ENCODE measurements at places on chromosomes 3 and 15.

DNA sequence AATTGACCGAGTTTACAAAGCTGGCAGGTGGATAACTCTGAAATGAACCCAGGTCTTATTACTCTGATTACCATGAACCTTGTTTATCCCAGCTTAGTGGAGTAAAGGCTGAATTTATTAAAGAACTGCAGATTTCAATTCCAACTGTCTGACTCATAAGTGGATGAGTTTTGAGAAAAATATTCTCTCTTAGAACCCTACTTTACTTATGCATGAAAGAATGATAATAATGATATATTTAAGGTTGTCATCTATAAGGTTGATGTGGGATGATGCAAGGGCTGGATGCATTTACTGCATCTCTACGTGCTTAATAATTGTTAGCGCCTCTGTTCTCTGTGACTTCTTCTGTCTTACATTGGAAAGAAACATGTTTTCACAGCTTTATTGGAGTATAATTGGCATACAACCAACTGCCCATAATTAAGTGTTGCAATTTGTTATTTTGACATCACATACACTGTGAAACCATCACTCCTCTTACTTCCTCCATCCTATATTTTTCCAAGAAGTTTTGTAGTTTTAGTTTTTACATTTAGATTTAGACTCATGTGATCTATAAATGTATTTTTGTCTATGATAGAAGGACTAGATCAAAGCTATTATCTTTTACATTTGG lies 771.2 kb upstream of the ARRDC4 start:
- no peak for DNase-seq

GRCh38 chr15:40108061-40108854 lies 421 bp downstream of the BMF start:
- DNase-seq, result no peak

- no peak for DNase-seq
Observed at GRCh38 chr3:127411083-127411727, 123.4 kb upstream of the PRR20G start.

DNA sequence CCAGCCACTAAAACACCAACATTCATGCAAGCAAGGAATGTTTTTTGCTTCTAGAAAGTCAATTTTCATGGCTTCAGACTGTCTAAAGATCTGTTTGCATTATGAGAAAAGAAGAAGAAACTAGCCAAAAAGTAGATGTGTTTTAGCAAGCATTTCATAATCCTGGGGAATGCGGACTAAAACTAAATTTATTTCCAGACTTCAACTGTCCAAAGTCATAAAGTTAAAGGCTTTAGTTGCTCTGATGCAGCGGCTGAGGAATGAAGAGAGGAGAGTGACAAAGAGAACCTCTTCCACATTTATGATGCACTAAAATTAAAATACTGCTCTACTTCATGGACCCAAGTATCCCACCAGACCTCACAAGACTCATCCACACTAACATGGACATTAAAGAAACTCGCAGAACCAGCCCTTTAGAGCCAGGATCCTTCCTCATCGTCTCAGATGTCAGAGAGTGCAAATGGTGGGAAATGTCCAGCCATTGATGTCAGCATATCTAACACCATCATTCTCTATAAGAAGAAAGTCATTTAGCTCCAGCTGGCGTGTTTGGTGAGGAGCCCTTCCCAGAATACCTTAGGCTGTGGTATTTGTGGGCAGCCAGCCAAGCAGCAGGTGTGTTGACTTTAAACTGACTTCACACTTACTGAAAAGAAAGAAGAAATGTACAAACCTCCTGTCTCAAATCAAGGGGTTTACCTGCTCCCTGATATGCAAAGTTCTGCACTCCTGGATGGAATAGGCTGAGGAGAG lies 17.4 kb downstream of the FYCO1 start:
- no peak for DNase-seq

DNA sequence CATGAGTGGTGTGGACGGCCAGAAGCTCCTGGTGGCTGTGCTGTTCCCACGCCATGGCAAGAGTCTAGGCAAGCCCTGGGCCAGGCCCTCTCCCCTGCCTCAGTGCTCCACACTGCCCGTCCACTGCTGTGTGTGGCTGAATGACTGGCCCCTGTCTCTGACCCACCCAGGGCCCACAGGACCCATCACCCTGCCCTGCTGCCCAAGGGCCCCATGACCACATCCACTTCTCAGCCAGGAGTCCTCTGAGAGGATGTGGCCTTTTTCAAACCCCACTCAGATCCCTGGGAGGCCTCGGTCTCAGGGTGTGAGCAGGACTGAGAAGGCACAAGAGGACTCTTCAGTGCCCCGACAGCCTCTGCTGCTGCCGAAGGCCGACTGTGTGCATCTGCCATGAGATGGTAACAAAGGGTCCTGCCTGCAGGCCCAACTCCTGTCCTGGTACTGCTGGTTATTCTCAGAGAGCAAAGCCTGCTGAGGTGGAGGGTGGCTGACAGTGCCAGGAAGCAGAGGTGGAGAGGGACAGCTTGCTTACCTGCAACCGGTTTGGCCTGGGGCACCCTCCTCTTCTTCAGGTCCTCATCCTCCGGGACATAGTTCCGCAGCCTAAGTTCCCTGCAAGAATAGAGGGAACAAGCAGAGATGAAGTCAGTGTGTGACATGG lies 47.5 kb downstream of the PTH1R start:
- DNase-seq, result no peak

- peak; percentile 31 for DNase-seq
Observed at GRCh38 chr3:71444028-71444860, 139.3 kb downstream of the FOXP1 start.

GRCh38 chr3:161848376-161848775 lies 351.8 kb downstream of the OTOL1 start:
- DNase-seq, result no peak

DNA sequence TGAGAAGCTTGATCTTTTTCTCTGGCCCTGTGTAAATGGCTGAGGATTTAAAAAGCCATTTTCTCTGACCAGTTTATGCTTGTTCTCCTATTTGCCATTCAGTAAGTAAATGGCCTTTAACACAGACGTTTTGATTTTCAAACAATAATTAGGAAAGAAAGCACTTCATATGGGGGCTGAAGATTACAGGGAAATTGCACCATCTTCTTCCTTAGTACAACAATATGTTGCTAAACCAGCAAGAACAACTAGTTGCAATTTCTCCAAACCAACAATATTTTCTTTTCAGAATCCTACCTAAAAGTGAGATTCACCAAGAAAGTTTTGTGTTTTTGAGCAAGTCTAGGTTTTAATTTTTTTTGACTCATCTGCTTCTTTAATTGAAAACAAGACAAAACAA lies 80.5 kb upstream of the CCNL1 start:
- DNase-seq, result no peak

GRCh38 chr15:30978328-30978727 lies 13.1 kb downstream of the MTMR10 start:
- DNase-seq, result no peak

DNA sequence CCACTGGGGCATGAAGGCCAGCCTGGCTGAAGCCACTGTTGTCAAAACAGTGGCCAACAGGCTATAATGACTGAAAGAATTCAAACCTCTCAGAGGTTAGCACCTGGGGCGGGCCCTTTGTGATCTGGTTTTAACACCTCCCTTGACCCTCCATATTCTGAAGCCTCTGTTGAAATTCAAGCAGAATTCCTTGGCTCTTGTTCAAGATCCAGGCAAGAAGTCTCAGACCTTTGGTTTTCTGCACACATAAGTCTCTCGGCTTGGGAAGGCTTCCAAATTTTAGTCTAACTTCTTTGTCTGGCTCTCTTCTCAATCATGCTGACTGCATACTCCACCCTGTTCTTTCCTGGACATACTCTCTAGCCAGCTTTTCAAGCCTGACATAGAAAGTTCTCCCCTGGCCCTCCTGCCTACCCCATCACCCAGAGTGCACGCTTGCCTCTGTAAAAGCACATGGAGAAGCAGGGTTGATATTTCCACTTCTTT lies 144.5 kb downstream of the PDZRN3 start:
- DNase-seq, result no peak

- DNase-seq, result no peak
Observed at GRCh38 chr15:98758224-98758623, 109.9 kb downstream of the IGF1R start.

- DNase-seq, result no peak
Observed at GRCh38 chr3:15342246-15342645, 9.9 kb upstream of the SH3BP5 start.

DNA sequence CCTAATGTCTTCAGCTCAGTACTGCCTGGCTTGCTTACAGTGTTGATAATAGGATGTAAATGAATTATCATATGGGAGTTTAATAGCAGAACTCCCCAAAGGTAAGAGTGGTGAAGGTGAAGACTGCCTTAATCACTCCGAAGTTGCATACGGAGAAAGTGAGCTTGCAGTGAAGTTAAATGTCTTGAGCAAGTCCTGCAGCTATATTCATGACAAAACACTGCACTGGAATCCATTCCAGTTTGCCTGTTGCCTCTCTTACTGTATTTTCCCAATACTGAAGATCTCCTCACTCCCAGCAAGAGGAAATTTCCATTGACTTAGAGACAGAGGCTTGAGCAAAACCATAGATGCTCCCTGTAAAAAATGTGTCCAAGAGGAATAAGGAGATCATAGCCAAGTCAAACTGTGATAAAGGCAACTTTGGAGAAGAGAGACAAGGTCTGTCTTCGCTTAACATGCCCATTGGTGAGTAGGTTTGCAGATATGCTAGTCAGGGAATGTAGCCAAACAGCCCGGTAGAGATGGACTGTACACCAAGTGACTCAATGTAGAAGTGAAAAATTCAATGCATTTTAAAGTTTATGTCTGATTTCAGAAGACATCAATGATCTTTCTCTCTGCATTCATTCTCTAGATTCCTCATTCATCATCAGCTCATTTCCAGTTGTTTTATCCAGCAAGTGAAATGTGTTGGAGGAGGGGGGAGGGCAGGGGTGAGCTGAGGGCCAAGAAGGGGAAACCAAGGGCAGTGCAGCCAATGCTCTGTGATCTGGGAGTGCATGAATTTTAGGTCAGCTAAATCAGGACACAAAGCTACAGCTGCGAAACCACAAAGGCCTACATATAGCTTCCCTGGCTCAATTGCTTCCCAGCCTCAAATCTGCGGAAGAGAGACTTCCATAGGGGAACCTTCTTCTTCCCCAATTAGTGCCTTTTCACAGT lies 667.1 kb upstream of the NR2F2 start:
- no peak for DNase-seq

DNA sequence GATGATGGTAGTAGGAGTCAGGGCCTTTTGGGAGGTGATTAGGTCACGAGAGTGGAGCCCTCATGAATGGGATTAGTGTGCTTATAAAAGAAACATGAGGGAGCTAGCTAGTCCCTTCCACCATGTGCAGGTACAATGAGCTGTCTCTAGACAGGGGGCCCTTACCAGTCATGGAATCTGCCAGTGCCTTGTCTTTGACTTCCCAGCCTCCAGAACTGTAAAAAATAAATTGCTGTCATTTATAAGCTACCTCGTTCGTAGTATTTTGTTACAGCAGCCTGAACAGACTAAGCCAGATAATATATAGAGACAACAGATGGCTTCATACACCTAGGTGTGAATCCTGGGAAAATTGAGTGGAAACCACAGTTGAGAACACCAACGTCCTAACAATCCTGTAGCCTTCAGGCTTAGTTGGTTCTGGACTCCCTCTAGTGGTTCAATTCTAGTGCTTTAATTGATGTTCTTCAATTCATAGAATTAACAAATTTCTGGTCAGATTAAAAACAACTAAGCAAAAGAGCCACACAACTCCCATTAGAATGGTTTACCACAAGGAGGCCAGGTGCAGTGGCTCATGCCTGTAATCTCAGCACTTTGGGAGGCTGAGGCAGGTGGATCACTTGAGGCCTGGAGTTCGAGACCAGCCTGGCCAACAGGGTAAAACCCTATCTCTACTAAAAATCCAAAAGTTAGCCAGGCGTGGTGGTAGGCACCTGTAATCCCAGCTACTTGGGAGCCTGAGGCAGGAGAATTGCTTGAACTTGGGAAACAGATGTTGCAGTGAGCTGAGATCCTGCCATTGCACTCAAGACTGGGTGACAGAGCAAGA lies 21.3 kb upstream of the GATM start:
- no peak for DNase-seq

GRCh38 chr15:30010746-30011145 lies 72.0 kb upstream of the GOLGA8J start:
- no peak for DNase-seq
